Fibroblast of mammary gland (primary cell): ENCODE measurements at places on chromosomes 3 and 15.
A peak's percentile ranks its signal among the peaks of the same experiment; 100 is the strongest.

GRCh38 chr15:36472672-36473071 is 106.8 kb upstream of the CDIN1 start:
- DNase-seq, result peak; percentile 56

GRCh38 chr3:142844339-142844977 is 44.4 kb downstream of the PCOLCE2 start:
- DNase-seq, result peak; percentile 71

GRCh38 chr3:69762768-69763229 is 23.5 kb downstream of the MITF start:
- no peak for DNase-seq

GRCh38 chr3:155232605-155233004 is 60.9 kb downstream of the STRIT1 start:
- DNase-seq, result peak; percentile 99

GRCh38 chr3:155007729-155008128 is 72.4 kb upstream of the MME start:
- no peak for DNase-seq

- DNase-seq, result no peak
Measured at GRCh38 chr3:40912461-40912860, 286.8 kb upstream of the CTNNB1 start.

GRCh38 chr15:101175401-101175800 is 76.4 kb downstream of the CHSY1 start:
- DNase-seq, result no peak

- DNase-seq, result no peak
Measured at GRCh38 chr3:152610622-152611021, 224.3 kb upstream of the P2RY1 start.

- no peak for DNase-seq
Measured at GRCh38 chr3:123372686-123373473, 76.0 kb downstream of the ADCY5 start.

GRCh38 chr15:60528530-60528929 is 49.6 kb upstream of the ICE2 start:
- peak; percentile 50 for DNase-seq

- DNase-seq, result no peak
Measured at GRCh38 chr3:30551266-30551665, 55.1 kb upstream of the TGFBR2 start.

GRCh38 chr3:121520510-121520909 is 25.3 kb downstream of the POLQ start:
- no peak for DNase-seq

- DNase-seq, result no peak
Measured at GRCh38 chr3:123292321-123293310, 90.9 kb downstream of the SEC22A start.

DNA sequence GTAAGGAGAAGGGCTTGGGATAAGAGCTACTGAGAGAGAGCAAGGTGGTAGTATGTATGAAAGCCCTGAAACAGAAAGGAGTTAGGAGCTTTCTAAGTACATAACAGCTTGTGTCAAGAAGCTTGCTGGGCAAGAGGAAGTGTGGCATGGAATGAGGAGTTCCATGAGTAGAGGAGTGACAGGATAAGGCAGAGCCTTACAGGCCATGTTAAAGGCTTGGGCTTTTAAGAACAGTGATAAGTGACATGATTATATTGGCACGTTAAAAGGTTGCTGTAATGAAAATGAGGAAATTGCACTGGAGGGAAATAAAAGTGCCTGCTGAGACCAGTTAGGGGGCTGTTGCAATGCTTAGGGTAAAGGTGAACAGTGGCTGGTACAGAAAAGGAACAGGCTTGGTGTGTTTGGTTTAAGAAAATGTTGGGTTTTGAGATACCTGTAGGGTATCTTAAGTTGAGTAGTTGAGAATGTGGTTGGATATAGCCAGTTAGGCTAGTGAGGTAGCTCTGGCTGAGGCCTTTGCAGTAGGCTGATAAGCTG is 49.0 kb downstream of the MEF2A start:
- DNase-seq, result no peak

- no peak for DNase-seq
Measured at GRCh38 chr3:99256788-99257187, 355.3 kb upstream of the DCBLD2 start.

- DNase-seq, result no peak
Measured at GRCh38 chr3:105436687-105437086, 70.0 kb downstream of the ALCAM start.

DNA sequence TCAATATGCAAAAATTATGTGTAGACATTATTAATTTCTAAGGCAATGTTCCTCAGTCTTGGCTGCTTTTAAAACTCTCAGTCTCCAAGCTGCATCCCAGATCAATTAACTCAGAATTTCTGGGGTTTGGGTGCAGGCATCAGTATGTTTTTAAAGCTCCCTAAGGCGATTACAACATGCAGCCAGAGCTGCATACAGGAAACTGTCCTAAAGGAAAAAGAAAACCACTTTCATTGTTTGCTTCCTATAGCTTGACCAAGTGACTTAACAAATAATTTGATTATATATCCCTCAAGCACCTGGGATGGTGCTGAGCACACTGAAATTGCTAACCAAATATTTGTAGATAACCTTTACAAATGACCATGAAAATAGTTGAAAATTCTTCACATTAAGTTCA is 194.7 kb downstream of the DTWD1 start:
- DNase-seq, result peak; percentile 12

- DNase-seq, result peak; percentile 22
Measured at GRCh38 chr3:64088408-64089205, 65.3 kb upstream of the PSMD6 start.

GRCh38 chr3:88219138-88219792 is 69.5 kb downstream of the C3orf38 start:
- DNase-seq, result peak; percentile 46

GRCh38 chr15:84873997-84874396 is 10.5 kb upstream of the SLC28A1 start:
- DNase-seq, result no peak

DNA sequence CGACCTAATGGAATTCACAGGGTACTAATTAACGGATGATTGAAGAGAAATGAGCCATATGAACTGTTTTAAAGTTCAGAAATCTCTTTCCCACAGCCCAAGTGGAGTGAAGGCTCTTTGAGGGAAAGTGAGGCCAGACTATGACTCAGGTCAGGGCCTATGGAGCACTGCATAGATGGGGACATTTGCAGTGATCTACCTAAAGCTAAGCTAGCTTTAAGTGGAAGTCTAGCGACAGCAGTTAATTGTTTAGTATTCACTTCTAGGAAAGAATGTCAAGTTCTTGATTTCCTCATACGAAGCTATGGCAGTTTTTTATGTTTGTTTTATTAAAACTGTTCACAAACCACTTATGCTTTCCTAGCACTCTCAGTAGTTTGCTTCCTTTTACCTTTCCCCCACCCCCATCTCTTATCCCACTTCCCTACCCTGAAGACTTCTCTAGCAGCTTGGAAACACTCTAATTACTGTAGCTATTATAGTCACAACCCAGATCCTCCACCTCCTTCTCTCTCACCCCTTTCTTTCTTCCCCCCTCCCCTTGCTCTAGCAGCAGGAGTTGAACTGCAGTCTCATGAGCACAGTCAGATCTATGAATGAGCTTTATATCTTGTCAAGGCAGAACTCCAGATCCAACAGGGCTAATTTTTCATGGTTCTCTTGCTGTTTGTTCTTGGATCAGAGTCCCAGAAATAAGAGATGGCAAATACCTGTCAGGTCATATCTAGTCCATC is 6.2 kb downstream of the ZNF609 start:
- no peak for DNase-seq

DNA sequence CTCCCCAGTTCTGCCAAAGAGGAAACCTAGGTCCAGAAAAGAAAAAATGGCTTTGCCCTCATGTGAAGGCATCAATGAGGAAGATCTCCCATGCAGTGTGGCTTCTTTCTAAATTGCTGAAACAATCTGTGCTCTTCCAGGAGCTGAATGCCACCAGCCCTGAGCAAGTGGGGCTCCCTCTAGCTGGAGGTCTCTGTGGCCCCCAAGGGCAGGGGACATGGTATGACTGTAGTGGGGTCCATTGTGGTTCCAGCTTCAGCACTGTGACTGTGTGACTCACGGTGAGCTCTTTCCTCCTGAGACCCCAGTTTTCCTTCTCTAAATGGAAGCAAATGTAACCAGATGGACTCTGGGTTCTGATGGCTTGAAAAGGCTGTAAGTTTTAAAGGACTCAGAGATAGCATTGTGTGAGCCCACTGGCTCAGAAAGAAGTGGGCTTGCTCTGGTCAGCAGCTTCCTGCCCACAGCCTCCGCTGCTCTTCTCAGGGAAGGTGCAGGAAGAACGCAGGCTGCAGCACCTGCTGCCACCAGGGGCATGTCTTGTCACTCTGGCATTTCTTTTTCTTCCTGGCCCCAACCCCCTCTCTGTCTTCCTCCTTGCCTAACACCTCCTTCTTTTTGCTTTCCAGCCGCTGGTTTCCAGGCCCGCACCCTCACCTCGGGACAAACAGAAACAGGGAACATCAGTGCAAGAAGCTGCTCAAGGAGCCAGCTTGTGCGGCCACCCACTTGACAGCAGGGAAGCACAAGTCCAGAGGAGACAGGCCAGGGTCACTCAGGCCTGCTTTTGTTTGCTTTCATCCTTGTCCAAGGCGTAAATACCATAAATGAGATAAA is 5.8 kb upstream of the CXCR6 start:
- no peak for DNase-seq

DNA sequence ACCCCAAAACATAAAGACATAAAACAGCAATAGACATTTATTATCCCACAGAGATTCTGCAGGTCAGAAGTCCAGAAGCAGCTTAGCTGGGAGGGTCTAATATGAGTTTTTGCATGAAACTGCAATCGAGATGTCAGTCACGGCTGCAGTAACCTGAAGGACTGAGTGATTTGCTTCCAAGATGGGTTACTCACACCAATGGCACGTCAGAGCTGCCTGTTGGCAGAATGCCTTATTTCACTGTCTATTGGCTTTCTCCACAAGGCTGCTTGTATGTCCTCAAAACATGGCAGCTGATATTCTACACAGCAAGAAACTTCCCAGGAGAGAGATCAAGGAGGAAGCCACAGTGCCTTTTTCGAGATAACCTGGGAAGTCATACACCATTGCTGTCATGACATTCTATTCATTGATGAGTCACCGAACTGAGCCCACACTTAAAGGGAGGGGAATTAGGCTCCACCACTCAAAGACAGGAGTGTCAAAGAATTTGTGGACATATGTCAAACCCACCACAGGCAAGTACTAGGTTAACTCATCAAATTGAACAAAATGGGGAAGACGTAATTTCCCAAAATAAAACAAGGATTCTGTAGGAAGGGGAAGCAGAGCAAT is 122.2 kb downstream of the SYNPR start:
- DNase-seq, result peak; percentile 56

- DNase-seq, result no peak
Measured at GRCh38 chr3:184479426-184480126, 82.0 kb upstream of the EPHB3 start.
